ENCODE measurements at places on chromosomes 13 and 19. TPM values are rescaled to one million over a fixed set of nuclear protein-coding genes. Genes with fewer than 3 reads are reported as not detected.

Gene SAE1
- polyA plus RNA-seq: 34.9 TPM

Gene EPSTI1
- 18.2 TPM for polyA plus RNA-seq

Gene ZSWIM9
- polyA plus RNA-seq: 6.8 TPM

Gene GPR183
- polyA plus RNA-seq: 5.5 TPM

Gene DIS3
- 10.3 TPM for polyA plus RNA-seq

Measured in small intestine (tissue), 16 donors.